ENCODE measurements at places on chromosomes 5 and 9. TPM values are rescaled to one million over a fixed set of nuclear protein-coding genes. Genes with fewer than 3 reads are reported as not detected.

CEL gene
- polyA plus RNA-seq = 1.3 TPM

AQP3 gene
- 7.2 TPM for polyA plus RNA-seq

TAS2R1 gene
- polyA plus RNA-seq = not detected

FBXL7 gene
- polyA plus RNA-seq = 17.4 TPM

HMGXB3 gene
- polyA plus RNA-seq = 16.7 TPM

EIF4EBP3 gene
- polyA plus RNA-seq = 6.6 TPM

MYOT gene
- polyA plus RNA-seq = not detected

PRDM12 gene
- 0.86 TPM for polyA plus RNA-seq

ELOVL7 gene
- polyA plus RNA-seq = 1.6 TPM

SLC27A4 gene
- polyA plus RNA-seq = 17.8 TPM

DPP7 gene
- polyA plus RNA-seq = 202 TPM

Data from cardiac muscle cell (in vitro differentiated cells and primary cell).